ENCODE measurements at places on chromosomes 4 and X.

DNA sequence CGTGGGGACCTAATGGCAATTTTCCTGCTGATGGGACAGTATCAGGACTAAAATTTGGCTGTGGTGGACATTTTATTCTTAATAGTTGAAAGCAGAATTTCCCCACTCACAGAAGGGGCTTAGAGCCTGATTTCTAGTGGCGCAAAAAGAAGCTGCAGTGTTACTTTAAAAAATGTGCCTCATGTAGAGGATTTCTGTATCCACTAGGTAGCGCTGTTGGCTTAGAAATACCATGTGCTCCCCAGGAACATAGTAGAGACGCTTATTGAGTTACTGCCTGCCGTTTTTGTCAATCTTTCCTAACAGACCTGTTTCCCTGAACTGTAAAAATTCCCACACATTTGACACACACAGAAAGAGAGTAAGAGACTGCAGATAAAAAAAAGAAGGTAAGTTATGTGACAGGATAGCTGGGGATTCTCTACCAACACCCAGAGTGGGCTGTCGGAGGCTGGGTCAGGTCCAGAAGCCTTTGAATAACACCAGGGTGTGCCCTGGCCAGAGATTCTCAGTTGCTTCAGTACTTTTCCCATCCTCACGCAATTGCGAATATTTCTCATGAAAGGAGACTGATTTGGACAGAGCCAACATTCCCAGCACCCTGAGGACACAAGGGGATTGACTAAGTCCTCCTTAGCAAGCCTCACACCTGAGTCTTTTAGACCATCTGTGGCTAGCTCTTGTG, 88.4 kb downstream of the ZXDA start:
- DNase-seq, result peak; percentile 68

GRCh38 chr4:165167650-165168049, 39.7 kb upstream of the KLHL2 start:
- DNase-seq, result no peak

- DNase-seq, result no peak
These were observed 22.0 kb downstream of the RUFY3 start for GRCh38 chr4:70743731-70744130.

DNA sequence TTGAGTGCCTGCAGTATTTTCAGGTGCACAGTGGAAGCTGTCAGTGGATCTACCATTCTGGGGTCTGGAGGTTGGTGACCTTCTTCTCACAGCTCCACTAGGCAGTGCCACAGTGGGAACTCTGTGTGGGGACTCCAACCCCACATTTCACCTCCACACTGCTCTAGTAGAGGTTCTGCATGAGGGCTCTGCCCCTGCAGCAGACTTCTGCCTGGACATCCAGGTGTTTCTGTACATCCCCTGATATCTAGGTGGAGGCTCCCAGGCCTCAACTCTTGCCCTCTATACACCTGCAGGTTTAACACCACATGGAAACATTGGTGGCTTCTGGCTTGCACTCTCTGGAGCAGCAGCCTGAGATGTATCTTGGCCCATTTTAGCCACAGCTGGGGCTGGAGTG, 17.0 kb upstream of the NELFA start:
- no peak for DNase-seq

DNA sequence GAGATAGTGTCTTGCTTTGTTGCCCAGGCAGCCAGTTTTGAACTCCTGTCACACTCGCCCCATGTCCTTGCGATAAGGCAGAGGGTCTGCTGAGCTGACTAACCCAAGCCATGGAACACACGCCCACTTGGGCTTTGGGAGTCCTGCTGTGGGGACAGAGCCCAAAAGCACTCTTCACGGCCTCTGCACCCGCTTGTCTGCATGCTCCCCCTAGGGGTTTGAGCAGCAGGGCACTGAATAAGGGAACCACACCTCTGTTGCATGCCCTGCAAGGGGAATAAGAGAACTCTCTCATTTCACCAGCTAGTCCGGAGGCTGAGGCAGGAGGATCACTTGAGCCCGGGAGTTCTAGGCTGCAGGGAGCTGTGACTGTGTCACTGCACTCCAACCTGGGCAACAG, 166.0 kb downstream of the STAG2 start:
- DNase-seq, result no peak

DNA sequence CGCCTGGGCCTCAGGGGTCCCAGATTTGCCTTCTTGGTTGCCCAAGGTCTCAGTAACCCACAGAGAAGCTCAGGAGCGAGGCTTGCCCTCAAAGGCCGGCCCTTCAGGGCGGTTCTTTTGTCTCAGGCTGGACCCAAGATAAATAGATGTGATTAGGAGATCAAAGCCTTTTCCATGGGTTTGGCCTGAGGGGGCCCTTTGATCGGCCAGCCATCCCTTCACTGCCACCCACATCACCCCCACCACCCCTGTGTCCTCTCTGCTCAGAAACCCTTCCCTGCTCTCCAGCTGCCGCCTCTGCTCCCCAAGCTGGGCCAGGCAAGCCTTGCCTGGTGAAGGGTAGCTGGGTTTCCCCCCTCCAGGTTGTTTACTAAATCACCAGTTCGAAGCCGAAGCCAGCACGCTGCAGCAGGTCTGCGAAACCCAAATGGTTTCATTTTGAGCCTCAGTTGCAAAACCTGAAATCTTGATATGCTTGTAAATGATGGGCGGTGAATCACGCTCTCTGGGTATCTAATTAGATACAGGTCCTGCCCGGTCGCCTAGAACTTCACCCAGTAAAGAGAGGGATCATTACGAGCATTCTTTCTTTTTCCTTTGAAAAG, 202.6 kb upstream of the BCOR start:
- no peak for DNase-seq

GRCh38 chrX:153671589-153672530, 1.8 kb downstream of the PNCK start:
- no peak for DNase-seq

DNA sequence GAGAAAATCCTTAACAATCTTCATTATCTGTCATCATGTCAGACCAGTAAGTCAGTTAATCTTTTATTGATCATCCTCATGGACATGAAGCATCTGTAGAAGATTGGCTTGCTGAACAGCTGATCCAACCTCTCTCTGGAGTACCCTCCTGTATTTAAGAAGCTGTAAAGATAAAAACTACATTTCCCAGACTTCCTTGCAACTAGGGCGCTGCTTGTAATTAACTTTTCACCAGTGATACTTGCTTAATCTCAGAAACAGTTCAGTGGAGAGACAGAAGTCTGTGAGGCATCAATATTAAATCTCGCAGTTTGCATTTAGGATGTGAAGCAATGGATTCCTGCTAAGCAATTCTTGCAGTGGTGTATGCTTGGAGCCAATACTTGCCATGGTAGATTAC, 36.0 kb upstream of the SMARCA5 start:
- no peak for DNase-seq

GRCh38 chr4:24413311-24413784, 171.0 kb downstream of the DHX15 start:
- no peak for DNase-seq

GRCh38 chrX:2552621-2553201, 51.9 kb upstream of the DHRSX start:
- DNase-seq, result no peak

GRCh38 chrX:129565046-129565650, 25.1 kb downstream of the OCRL start:
- DNase-seq, result no peak

DNA sequence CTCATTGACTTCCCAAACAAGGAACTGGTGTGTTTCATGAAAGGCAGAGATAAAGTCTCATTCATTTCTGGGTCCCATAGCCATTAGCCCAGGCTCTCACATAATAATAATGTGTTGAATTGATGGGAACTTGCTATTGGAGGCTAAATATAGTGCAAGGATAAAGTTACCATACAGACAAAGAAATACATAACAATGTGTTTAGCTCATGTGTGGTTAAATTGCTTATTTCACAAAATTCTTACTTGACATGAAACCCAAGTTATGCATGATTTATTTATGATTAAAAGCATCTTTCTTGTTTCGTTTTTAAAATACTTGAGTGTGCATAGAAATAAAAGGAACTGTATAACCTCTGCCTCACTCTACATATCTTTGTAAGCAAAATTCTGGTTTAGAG, 37.3 kb upstream of the LPAR4 start:
- DNase-seq, result no peak

DNA sequence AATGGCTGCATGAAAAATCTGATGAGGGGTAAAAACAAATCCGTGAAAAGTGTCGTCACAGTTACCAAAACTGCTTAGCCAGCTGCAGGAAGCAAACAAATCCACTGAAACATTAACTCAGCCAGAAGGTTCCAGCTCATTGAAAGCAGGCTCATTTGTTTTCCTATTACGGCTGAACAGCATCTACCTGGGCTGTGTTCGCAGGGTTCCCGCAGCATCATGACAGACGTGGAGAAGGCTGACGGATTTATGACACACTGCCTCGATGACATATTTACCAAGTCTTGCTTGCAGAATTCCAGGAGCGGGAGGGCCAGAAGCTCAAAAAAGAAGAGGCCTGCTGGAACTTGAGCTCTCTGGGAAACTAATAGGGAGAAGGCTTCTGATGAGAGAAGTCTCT, 781.1 kb downstream of the RAB28 start:
- no peak for DNase-seq

GRCh38 chr4:138205531-138206233, 36.5 kb downstream of the SLC7A11 start:
- no peak for DNase-seq

GRCh38 chr4:15451181-15451865, 18.4 kb upstream of the CC2D2A start:
- DNase-seq, result no peak

DNA sequence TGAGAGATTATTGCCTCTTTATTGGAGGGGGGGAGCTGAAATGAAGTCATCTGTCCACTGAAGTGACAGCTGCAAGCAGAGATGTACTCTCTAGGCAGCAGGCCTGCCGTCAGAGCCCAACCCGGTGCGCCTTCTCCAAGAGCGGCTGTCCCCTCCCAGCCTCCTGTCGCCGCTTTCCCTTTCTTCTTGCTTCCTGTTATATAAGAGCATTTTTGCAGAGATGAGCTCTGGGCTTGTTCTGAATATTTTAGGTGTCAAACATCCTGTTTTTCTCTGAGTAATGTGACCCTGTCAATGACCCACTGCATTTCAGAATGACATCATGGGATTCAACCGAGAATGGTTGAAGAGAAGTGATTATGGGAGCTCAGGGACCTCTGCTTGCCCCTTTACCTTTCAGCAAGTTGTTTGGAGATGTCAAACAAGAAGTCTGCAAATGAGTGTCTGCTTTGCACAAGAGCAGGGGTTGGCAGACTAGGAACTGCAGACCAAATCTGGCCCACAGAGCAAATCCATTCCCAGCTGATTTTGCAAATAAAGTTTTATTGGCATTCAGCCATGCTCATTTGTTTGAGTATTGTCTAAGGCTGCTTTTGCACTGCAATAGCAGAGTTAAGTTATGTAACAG, 79.9 kb downstream of the SLC9A6 start:
- DNase-seq, result no peak

- no peak for DNase-seq
These were observed 54.4 kb downstream of the VGLL1 start for GRCh38 chrX:136586386-136586785.

DNA sequence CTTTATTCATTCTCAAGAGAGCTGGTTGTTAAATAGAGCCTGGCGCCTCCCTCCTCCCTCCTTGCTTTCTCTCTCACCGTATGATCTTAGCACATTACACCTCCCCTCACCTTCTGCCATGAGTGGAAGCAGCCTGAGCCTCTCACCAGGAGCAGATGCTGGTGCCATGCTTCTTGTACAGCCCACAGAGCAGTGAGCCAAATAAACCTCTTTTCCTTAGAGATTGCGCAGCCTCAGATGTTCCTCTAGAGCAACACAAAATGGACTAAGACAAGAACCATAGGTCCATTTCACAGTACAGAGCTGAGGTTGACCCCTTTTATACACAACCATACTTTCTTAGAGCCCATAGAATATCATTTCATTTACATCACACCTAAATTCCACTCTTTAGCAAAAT, 10.1 kb upstream of the TMEM144 start:
- DNase-seq, result no peak

DNA sequence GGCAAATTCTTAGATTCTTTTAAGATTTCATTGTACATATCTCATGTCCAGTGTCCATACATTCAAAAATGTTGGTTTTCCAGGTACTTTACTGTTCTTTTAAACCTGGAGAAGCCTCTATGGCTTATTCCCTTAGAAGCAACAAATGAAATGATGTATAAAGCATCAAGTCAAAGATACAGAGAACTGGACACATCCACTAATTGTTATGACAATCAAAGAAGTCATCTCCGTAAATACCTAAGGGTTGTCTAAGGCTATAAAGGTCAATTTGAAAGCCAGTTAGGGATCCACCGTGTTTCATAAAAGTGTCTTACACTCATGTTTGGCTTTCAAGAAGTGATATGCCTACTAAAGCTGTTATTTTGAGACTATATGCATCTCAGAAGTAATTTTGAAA, 32.4 kb downstream of the UBE2D3 start:
- DNase-seq, result no peak

- no peak for DNase-seq
These were observed 87.9 kb upstream of the PACRGL start for GRCh38 chr4:20612313-20612712.

DNA sequence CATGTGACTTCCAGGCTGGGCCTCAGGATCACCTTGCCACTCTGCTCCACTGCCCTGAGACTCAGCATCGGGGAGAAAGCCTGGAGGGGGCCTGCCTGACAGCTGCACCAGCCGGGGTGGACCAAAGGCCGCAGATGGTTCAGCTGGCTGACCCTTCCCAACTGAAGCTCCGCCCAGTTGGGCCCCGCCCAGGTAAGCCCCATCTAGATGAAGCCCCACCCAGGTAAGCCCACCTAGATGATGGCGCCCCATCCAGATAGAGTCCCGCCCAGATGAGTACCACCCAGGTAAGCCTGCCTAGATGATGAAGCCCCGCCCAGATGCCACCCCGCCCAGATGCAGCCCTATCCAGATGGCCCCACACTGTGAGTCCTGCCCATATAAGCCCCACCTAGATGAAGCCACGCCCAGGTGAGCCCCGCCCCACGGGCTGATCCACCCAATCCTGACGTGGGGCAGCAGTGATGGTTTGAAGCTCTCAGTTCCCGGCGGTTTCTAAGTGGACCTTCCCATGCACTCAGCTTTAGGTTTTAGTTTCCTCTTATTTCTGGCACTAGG, 10.0 kb downstream of the ZFYVE28 start:
- DNase-seq, result no peak

GRCh38 chr4:76108467-76109181, 34.1 kb downstream of the ART3 start:
- DNase-seq, result peak; percentile 7

- no peak for DNase-seq
These were observed 188.7 kb upstream of the VCX start for GRCh38 chrX:7654316-7654715.

DNA sequence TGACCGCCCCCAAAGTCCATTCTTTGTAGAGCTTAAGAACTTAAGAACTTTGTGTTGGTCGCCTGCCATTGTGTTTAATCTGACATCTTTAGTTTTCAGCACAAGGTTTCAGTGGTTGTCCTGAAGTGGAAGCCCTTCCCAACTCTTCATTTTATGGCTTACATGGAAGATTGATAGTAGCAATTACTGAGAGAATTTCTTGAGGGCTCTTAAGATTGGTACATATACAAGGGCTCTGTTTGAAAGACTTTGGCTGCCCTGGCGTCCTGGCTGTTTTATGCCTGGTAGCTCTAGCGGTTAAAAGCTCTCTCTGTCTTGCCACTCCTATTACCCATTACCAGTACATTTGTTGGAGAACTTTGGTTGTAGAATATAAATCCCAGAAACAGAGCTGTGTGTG, 75.0 kb downstream of the KDM6A start:
- no peak for DNase-seq

Data from SHP77 (cell line).